ENCODE measurements at places on chromosomes 16 and 17.

DNA sequence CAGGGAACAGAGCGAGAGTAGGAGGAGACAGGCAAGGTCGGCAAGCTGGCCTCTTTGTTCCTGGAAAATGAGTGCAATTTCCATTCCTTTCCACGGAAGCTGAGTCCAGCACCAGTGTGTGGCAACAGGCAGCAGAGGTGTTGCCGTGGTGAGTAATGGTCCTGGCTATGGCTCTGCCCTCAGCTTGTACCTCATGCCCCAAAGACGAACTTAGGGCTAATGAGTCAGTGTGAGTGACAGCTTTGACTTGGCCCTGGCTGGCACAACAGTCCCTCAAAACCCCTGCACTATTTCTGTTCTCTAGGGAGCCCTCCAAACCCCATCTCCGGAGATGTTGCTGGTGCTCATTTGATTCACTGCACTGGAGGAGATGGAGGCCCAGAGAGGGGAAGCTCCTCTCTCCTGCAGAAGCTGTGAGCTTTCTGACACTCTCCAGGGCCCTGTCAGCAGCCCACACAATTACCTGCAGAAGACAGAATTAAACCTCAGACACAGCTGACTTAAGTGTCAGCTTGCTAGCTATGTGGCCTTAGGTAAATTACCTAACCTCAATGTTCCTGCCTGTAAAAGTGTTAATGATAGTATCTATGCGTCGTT lies 129.9 kb downstream of the TMEM132E start:
- no peak for DNase-seq

GRCh38 chr17:74842146-74842598 lies 17.5 kb downstream of the GRIN2C start:
- DNase-seq = no peak

DNA sequence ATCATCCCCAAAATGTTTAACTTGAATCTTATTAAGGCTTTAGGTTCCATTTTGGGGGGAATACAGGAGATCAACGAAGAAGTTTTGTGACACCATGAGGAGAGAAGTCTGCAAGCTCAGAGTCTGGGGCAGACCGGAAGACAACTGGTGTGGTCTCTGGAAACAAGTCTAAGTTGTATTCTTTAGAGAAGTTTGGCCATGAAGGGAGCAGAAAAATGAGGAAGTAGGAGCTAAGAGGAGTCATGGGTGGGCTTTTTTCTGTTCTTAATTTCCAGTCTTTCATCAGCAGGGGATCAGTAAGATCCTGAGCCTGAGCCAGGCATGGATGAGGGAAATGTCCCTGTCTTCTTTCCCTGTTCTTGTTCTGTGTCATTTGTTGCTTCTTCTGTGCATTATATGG lies 35.8 kb upstream of the NF1 start:
- no peak for DNase-seq

- DNase-seq = no peak
These were observed 938 bp downstream of the DEXI start for GRCh38 chr16:10941127-10941933.

GRCh38 chr16:76265434-76266045 lies 11.7 kb upstream of the CNTNAP4 start:
- DNase-seq = no peak

DNA sequence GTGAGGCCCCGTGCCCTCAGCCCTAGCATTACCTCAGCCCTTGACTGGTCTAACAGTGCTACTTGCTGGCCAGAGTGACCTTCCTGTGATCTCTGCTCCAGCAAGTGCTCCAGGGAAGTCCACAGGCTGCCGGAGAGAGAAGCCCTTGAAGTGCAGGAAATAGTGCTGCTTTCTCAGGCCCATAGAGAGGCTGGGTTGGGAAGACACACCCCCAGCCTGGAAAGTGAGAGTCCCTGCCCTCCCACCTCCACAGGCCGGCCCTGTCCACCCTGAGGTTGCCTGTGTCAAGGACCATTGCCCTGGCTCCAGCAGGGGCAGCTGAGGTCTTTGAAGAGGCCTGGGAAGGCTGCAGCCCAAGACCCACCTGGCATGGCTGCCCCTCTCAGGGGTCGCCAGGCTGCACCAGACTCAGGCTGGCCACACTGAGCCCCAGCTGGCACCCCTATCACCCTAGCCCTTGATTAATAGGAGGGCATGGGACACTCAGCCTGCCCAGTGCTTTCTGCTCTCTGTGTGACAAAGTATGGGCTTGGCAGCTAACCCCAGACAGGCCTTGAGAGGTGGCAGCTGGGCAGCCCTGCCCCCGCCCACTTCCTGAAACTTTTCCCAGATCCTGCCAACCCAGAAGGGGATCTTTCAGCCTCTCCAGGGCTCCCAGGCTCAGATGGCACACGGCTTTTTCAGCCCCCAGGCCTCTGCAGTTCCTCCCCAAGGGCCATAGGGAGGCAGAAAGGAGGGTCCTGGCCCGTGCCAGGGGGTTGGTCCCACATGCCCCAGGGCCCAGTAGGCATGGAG lies 21.7 kb downstream of the ATP6V0D1 start:
- DNase-seq = no peak

DNA sequence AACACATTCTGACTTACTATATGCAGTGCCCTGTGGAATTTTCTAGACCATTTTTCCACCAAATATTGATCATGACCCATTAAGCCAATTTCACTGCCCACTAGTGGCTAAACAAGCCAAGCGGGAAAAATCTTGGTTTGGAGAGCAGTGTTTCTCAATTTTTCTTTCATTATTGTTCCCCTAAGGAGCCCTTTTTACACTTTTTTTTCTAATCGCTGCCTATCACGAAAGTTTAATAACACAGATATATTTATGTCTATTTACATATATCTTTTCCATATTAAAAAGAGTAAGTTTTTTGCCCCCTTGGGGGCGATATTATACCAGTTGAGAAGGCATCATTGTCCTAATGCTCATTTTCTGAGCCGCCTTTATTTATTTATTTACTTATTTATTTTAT lies 10.8 kb upstream of the TLCD3B start:
- no peak for DNase-seq

All from T-helper 9 cell (primary cell).